Panc1 (cell line): ENCODE measurements at places on chromosomes 3 and 15.

DNA sequence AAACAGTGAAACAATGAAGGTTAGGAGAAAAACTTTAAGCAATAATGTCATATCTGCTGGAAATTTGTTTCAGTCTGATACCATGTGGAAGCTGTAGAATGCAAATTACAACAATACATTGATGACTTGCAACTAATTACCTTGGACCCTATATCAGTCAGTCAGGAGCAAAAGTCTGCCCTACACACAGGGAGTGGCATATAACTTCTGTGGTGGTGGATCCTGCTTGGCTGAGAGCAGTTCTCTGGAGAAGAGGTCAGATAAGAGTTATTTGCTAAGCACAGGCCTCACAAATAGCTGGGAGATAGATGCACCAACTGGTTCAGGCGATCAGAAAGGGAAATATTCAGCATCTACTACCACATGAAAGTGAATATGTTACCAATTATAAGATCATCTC, 1364.6 kb upstream of the EPHA6 start:
- no peak for DNase-seq

DNA sequence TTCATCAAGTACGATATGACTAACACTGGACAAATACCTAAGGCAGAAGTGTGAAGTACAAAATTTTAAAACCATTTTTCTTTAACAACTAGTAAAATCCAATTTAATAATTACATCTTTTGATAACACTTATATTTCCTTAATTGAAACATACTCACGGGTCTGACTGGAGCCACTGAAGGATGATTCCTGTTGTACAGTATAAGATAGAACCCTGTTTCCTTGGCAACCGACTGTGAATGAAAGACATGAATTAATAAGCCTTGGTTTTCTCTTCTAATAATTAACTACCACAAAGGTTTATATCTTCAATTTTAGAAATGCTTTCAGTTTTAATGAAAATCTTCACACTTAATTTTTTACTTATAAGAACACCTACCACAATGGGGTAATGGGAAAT, 19.4 kb downstream of the DHX36 start:
- DNase-seq: no peak

GRCh38 chr3:185297867-185298266, 44.0 kb upstream of the EHHADH start:
- no peak for DNase-seq

DNA sequence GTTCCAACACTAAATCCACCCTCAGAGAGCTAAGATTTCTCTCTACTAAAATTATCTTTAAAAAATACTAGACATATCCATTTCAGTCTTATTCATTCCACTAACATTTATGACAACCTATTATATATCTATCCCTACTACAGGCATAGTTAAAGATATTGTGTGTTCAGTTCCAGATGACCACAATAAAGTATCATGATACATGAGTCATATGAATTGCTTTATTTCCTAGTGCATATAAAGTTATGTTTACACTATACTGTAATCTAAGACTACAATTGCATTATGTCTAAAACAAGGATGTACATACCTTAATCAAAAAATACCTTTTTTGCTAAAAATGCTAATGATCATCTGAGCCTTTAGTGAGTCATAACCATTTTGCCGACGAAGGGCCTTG, 19.4 kb downstream of the SHOX2 start:
- DNase-seq: no peak

DNA sequence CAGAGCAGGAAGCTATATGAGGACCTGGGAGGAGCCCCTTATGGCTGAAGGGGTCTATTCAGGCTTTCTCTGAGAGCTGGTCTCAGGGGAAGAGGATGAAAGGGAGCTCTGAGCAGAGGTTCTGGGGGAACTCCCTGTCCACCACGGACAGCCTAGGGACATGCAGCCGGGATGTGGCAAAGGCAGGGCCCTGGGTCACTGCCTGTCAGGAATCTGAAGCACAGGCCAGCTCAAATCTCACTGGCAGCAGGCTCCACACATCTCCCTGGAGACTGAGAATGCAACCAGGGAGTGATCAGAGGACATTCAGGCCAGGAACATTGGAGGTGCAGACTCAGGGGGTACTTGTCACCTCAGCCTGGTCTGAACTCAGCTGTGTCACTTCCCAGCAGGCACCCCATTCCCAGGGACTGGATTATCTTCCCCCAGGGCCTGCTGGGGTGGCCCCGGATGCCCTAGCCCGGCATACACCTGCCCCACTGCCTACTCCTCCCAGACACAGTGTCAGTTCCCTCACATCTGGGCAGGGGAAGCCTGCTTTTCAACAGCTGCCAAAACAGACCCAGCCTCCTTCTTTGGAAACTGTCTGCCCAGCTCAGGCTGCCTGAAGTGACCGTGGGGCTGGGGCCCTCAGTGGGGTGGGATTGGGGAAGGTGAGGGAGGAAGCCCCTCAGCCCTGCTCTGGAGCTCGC, 18.3 kb upstream of the SEMA3F start:
- no peak for DNase-seq
